ENCODE measurements at places on chromosomes 2 and 18.

- no peak for DNase-seq
Measured at GRCh38 chr2:62032096-62032495, 126.6 kb downstream of the COMMD1 start.

GRCh38 chr2:64067326-64067725 lies 48.1 kb upstream of the VPS54 start:
- no peak for DNase-seq

- no peak for DNase-seq
Measured at GRCh38 chr2:217551252-217551899, 451.4 kb downstream of the TNS1 start.

GRCh38 chr2:44362207-44363015 lies 664 bp downstream of the CAMKMT start:
- DNase-seq = peak; percentile 9

DNA sequence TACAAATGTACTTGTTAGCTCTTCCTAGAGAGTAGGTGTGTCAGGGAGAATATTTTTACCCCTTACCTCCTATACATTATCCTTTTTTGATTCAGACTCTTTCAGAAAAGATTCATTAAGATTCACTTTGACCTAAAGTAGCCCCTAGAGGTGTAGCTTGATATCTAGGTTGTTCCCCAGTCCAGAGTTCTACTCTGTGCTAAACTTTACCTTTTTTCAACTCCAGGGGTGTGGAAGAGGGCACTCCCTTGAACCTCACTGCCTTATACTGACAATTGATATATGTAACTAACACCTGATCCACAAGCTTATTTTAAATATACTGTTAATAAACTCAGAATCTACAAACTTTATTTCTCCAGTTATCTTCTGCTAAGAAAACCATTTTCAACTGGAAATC lies 30.0 kb downstream of the AFTPH start:
- no peak for DNase-seq

GRCh38 chr2:239884051-239884405 lies 141.1 kb downstream of the NDUFA10 start:
- no peak for DNase-seq

- DNase-seq = no peak
Measured at GRCh38 chr2:112666761-112667122, 21.0 kb downstream of the SLC20A1 start.

GRCh38 chr18:62249478-62250097 lies 62.5 kb downstream of the RELCH start:
- peak; percentile 26 for DNase-seq

GRCh38 chr2:171515672-171516298 lies 6.5 kb upstream of the CYBRD1 start:
- no peak for DNase-seq

Measured in stimulated activated CD4-positive, alpha-beta T cell treated with anti-CD3 and anti-CD28 coated beads, TNF-alpha, amount 100 ng/mL, for 4 hours (primary cell).